ENCODE measurements at places on chromosomes 16 and 17. TPM values are rescaled to one million over a fixed set of nuclear protein-coding genes. Genes with fewer than 3 reads are reported as not detected.

DPEP2 gene
- 5.3 TPM for total RNA-seq

GRCh38 chr16:86494565-86495356, 15.6 kb upstream of the FOXF1 start:
- DNase-seq: no peak

GRCh38 chr17:30104575-30105339, 11.9 kb upstream of the NSRP1 start:
- DNase-seq: peak; percentile 82

KRT38 gene
- not detected for total RNA-seq

DNA sequence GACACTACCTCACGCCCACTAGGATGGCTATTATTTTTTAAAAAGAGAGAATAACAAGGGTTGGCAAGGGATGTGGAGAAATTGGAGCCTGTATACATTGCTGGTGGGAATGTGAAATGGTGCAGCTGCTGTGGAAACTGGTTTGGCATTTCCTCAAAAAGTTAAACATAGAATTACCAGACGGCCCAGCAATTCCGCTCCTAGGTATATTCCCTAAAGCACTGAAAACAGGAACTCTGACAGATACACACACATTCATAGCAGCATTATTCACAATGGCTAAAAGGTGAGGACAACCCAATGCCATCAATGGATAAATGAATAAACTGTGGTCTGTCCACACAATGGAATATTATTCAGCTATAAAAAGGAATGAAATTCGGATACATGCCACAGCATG, 60.3 kb upstream of the CBX4 start:
- no peak for DNase-seq

NPB gene
- not detected for total RNA-seq

- no peak for DNase-seq
These were observed 7.2 kb upstream of the USP10 start for GRCh38 chr16:84692451-84693214.

DNA sequence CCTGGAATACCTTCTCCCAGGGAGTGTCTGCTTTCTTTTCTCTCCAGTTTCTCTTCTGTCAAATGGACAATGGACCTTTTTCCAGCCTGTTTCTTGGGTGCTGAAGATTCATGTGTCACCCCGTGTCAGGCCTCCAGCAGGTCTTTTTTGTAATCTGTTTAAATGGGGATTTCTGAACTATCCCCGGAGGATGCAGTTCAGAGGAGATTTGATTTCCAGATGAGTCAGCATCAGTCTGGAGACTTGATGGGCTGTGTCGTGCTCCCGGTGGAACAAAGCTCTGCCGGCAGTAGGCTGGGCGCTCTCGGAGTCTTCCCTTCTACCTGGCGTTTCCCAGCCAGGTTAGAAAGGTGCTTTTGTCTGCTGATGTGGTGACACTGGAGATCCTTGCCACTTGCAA, 440.6 kb downstream of the HS3ST3B1 start:
- no peak for DNase-seq

KRTAP9-4 gene
- total RNA-seq: not detected

GRCh38 chr17:55693254-55694216, 29.1 kb downstream of the TMEM100 start:
- DNase-seq: no peak

GRCh38 chr17:74252211-74252610, 21.8 kb upstream of the DNAI2 start:
- DNase-seq: no peak

PNMT gene
- not detected for total RNA-seq

DNA sequence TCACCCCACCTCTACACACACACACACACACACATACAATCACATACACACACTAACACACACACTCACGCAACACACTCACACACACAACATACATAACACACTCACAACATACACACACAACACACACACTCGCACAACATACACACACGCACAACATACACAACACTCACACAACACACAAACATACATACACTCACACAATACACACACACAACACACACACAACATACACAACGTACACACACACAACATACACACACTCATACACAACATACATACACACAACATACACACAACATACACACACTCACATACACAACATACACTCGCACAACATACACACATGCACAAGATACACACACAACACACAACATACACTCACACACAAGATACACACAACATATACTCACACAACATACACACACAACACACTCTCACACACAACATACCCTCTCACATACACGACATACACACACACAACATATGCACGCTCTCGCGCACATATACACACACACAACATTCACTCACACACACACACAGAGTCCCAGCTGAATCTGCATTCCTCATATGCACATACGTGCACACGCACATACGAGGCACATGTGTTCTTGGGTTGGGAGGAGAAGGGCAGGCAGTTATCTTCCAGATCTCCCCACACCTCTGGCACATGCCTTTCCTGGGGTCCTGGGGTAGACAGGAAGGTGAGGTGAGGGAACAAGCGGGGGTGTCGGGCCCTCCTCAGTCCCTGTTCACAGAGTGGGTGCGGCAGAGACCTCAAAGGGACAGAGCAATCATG, 1.1 kb downstream of the ASGR2 start:
- DNase-seq: peak; percentile 6

DNA sequence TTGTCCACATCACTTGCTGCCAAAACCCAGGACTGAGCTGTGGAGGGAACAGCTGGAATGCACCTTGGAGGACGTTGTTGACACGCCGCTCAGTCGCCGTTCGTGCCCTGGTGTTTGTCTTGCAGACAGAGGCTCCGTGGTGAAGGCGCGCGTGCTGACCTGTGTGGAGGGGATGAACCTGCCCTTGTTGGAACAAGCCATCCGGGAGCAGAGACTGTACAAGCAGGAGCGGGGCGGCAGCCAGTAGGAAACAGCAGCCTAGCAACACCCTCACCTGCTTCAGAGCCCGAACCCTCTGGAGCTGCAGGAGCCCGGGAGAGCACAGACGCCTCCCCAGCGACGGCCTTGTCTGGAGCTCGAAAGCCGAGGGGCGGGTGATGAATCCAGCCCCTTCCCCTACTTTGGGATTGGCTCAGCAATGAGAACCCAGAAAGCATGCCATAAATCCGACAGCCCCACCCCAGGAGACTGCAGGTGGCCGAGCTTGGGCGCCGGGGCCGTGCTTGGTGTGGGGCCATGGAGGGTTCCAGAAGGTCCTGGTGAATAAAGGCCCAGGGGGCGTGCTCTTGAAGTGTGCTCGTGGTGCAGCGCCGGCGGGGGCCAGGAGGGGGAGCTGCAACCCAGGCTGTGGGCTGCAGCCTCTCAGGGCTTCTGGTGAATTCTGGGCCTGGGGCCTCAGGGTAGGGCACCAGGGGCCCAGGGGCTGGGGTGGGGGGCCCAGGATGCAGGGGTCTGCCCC, 470 bp upstream of the CDK3 start:
- DNase-seq: peak; percentile 76

GRCh38 chr17:44797802-44798201, 32.3 kb downstream of the GJC1 start:
- no peak for DNase-seq

NGFR gene
- total RNA-seq: 0.21 TPM

DNA sequence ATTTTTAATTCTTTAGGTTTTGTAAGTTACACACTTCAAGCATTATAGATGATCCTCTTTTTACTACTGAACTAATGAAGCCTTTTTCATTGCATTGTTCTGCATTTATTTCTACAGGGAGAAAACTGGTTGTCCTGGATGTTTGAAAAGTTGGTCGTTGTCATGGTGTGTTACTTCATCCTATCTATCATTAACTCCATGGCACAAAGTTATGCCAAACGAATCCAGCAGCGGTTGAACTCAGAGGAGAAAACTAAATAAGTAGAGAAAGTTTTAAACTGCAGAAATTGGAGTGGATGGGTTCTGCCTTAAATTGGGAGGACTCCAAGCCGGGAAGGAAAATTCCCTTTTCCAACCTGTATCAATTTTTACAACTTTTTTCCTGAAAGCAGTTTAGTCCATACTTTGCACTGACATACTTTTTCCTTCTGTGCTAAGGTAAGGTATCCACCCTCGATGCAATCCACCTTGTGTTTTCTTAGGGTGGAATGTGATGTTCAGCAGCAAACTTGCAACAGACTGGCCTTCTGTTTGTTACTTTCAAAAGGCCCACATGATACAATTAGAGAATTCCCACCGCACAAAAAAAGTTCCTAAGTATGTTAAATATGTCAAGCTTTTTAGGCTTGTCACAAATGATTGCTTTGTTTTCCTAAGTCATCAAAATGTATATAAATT, 53.0 kb downstream of the TUBD1 start:
- no peak for DNase-seq

PRAC1 gene
- not detected for total RNA-seq

DNA sequence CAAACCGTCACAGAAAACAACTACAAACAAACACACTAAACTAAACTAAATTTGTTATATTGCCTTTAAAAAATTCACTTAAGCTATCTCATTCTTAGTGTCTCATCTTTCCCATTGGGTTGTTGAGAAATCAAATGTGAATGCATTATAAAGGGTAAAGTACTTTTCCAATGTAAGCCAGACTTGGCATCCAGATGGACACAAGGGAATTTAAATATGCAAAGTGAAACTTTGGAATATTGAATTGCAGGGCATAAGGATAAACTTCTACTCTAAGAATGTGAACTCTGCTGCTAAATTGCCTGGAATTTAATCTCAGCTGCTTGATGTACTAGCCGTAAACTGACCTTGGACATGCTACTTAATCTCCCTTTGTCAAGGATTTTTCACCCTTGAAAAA, 1554.6 kb downstream of the CDH8 start:
- no peak for DNase-seq

PSMD3 gene
- 124 TPM for total RNA-seq

DNA sequence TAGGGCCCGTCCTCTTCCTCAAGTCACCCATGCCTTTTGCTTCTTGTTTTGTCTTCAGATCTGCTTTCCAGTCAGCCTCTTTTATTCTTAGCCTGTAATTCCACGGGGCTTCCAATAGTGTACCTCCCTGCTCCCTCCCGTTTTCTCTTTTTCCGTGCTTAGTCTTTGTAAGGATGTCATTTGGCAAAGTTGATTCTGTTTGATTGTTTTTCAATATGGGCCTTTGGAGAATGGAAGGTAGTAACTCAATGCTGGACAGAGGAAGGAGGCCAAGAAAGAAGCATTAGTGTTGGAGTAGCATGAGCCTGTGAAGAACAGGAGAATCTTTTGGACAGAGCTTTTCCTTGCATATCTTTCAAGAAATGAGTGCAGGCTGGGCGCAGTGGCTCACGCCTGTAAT, 6.5 kb downstream of the WWP2 start:
- no peak for DNase-seq

DNA sequence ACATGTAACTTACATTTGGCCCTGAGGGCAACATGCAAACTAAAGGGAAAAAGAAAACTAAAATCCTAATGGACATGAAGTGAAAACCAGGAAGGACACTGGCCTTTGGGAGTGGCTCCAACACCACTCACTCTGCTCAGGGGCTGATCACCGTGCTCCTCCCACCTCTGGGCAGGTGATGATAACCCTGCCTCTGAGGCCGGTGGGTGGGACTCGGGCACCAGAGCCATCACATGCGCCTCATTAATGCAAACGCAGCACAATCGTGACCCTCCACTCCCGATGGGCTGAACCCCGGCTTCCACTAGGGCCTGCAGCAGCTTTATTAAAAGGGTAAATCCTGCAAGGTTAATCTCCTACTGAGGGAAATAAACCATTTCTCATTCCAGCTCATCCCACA, 4.7 kb downstream of the KLHDC4 start:
- no peak for DNase-seq

DNA sequence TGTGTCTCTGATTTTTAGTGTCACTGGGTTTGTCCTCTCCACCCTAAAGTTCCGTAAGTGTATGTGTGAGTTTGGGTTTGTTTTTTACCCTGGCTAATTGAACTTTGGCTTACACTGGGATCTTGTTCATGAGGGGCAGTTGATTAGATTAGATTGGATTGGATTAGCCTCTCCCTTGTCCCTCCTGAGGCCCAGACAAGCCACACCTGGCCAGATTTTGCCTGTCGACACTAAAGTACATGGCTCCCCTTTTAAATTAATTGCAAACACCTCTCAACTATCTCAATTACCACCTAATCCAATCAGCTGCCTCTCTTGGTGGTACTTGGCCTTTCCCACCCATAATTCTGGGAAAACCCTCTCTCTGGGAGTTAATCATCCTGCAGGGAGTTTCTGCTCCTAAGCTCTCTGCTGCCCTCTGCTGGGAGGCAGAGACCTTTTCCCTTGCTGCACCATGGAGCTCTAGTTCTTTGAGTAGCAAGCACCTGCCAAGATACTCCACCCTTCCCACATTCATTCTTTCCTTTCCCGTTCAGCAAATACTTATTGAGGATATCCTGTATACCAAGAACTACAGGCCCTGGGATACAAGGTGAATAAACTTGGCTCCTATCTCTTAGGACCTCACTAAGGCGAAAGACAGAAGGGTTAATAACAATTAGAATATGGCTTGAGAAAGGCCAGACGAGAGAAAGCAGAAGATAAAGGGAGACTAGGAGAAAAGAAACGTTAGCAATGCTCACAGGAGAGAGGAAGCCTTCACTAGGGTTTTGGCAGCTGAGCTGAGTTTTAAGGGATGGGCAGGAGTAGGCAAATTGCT, 60.0 kb upstream of the MPHOSPH6 start:
- peak; percentile 70 for DNase-seq

ALDOA gene
- total RNA-seq: 1,734 TPM

DNA sequence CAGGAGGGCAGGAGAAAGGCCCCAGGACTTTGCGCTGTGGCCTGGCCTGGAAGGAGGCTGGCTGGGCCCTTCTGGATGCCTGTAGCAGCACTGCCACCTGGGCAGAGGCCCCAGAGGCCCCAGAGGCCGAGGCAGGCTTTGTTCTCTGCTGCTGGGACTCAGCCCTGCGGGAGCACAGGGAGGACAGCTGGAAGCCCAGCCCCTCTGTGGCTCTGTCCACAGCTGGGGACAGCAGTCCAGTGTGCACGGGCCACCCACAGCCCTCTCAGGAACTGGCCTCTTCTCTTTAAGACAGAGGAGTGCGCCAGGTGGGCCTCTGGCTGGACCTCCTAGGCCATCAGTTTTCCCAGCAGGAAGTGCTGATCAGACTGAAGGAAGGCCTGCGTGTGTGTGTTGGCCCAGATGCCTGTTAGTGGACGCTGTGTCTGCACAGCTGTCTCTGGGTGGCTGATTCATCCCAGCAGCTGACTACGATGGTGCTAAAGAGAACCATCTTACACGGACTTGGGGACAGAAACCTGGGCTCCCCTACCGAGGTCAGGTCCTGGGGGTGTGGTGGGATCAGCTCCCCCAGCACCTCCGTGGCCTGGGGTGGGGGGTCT, 26.9 kb upstream of the ZNF750 start:
- DNase-seq: no peak

GRCh38 chr17:8123695-8124349, at the start of gene HES7:
HES7 (minus strand) TSS chr17:8124106; CDS start chr17:8124084, 22 bp downstream.
- DNase-seq: peak; percentile 33

- DNase-seq: no peak
These were observed 508 bp downstream of the MATCAP1 start for GRCh38 chr16:67183284-67183626.

GRCh38 chr16:69938981-69939820, 11.9 kb upstream of the CLEC18A start:
- DNase-seq: no peak

All from activated CD4-positive, alpha-beta memory T cell treated with anti-CD3 and anti-CD28 coated beads for 36 hours (primary cell).